Stimulated activated CD4-positive, alpha-beta T cell treated with anti-CD3 and anti-CD28 coated beads, Interleukin-1b, Interleukin-23, amount 100 ng/mL, for 1 hour (primary cell): ENCODE measurements at places on chromosomes 4 and X.

- DNase-seq, result no peak
Measured at GRCh38 chr4:2802618-2803531, 10.0 kb downstream of the SH3BP2 start.

GRCh38 chr4:168685136-168685809, 188.4 kb downstream of the PALLD start:
- DNase-seq, result no peak

DNA sequence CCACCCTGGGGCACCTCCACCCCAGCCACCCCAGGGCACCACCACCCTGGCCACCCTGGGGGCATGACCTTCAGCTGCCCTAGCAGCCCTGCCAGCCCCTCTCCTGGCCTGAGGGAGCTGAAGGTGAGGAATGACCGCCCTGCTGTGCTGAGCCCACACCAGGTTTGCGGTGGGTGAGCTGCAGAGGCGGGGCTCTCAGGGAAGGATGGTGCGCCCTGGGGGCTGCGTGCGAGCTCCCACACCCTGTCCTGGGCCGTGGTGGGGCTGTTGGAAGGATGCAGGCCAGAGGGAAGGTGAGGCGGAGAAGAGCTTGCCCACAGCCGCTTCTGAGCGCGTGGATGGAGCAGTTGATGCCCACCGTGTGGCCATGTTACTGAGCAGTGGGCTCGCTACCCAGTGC, 17.7 kb downstream of the UVSSA start:
- no peak for DNase-seq

DNA sequence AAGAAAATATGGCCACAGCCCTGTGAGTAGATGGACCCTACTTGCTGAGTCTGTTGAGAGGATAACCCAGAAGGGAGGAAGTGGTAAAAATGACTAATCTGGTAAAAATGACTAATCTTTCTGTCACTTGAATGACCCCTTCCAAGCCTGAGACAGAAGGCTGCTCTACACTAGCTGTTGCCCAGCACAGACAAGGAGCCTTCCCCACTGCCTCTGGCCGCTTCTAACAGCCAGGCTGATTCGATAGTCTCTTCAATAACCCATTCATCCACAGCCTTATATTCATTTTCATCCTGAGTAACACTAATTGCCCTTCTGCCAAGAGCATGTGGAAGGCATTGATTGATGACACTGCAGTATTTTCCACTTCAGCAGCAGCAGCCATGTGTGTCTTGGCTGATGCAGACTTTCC, 18.4 kb downstream of the MAGEB17 start:
- no peak for DNase-seq

- no peak for DNase-seq
Measured at GRCh38 chr4:168796362-168797106, 213.5 kb downstream of the CBR4 start.

- DNase-seq, result no peak
Measured at GRCh38 chr4:1842993-1843448, 12.9 kb downstream of the LETM1 start.

- DNase-seq, result no peak
Measured at GRCh38 chr4:4481399-4481994, 60.4 kb downstream of the STX18 start.

DNA sequence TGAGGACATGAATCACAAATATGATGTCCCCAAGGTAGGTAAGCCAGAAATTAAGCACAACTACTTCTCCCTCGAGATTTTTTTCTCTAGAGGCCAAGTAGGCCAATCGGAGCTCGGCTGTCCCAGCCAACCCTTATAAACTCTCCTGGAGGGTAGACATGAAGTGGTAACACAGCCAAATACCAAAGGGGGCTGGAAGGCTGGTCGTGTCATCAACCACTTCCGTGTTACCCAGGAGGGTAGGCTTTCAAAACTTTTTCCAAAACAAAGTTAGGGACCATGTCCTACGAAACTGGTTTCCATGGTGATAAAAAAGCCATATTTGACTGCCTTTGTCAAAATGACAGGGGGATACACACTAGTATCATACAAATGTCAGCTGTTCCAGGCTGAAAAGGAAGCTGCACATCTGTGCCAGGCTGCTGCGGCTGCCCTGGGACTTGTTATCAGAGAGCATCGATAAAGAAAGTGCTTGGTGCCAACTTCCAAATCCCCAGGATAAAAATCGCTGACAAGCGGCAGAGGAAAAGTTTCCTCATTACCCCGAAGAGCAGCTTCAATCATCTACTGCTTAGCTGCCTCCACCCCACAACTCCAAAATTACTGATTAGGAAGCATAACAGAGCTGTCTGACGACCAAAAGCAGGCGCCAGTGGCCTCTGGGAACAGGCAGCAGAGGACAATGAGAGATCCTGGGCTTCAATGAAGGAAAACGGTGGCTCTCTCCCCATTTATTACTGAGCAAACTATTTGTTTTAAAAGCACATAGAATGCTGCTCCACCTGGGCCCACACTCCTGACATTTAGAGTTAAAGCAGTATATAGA, 20.8 kb downstream of the BCOR start:
- DNase-seq, result no peak

GRCh38 chrX:131894995-131895394, 128.1 kb upstream of the STK26 start:
- no peak for DNase-seq

- DNase-seq, result no peak
Measured at GRCh38 chr4:104129243-104129642, 365.5 kb downstream of the CXXC4 start.

DNA sequence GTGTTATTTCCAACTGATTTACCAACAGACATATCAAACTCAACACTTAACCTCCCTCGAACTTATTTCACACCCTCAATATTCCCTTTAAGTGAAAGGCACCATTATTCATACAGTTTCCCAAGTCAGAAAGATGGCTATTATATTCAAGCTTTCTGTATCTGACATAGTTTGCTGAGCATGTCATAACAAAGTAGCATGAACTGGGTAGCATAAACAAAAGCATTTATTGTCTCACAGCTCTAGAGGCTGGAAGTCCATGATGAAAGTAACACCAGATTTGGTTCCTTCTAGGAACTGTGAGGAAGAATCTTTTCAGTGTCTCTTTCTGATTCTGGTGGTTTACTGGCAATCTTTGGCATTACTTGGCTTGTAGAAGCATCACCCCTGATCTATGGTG, 1388.6 kb downstream of the TECRL start:
- no peak for DNase-seq

- DNase-seq, result no peak
Measured at GRCh38 chr4:4439782-4440181, 52.9 kb downstream of the NSG1 start.

- DNase-seq, result no peak
Measured at GRCh38 chr4:52935317-52935716, 73.2 kb downstream of the RASL11B start.

DNA sequence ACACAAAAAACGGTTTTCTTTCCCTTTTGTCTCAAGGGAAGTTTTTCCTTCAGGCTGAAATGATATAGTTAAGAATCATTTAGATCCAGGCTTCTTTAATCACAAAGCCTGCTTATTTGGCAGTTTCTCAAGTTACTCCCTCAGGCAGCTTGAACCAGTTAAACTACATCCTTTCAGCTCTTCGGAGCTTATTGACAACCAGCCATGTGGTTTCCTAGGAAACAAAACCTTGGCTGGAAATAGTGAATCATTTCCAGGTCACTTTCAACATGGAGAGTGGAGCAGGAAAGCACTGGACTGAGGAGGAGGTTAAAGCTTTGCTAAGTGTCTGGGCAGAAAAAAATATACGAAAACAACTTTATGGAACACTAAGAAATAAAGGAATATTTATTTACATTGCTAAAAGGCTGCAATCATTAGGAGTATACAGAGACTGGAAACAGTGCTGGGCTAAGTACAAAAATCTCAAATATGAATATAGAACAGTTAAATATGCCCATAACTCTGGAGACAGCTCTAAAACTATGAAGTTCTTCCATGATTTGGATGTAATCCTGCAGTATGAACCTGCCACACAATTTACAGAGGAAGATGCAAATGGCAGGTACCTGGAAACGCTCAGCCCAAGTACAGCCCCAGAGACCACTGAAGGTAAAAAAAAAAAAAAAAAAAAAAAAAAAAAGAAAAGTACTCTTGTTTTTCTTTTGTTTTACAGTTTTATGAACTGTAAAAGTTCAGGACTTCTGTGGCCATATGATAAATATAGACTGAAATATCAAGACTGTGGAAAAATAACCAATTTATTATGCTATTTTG, 23.2 kb upstream of the AASDH start:
- no peak for DNase-seq

- no peak for DNase-seq
Measured at GRCh38 chr4:54837576-54838140, 179.9 kb downstream of the KIT start.

GRCh38 chr4:140926672-140927071, 170.5 kb upstream of the TBC1D9 start:
- DNase-seq, result no peak

GRCh38 chr4:158824425-158825274, 55.8 kb downstream of the FNIP2 start:
- DNase-seq, result no peak

DNA sequence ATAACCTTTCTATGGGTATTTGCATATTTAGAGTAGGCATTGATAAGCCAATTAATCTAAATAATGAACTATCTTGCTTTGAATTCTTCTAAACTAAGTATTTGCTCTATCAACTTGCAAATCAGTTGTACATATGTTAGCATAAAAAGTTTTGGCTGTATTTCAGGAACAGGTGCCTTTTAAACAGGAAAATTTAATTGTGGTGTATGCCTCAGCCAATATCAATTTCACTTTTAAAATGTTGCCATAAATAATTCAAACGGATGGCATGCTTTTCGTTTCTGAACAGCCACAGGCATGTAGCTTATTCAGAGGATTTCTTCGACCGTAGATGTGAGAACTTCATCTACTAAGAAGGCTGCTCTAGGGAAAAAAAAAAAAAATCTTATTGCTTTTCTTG, 99.9 kb downstream of the DCLK2 start:
- no peak for DNase-seq

- no peak for DNase-seq
Measured at GRCh38 chrX:82775426-82775825, 732.7 kb upstream of the POU3F4 start.

DNA sequence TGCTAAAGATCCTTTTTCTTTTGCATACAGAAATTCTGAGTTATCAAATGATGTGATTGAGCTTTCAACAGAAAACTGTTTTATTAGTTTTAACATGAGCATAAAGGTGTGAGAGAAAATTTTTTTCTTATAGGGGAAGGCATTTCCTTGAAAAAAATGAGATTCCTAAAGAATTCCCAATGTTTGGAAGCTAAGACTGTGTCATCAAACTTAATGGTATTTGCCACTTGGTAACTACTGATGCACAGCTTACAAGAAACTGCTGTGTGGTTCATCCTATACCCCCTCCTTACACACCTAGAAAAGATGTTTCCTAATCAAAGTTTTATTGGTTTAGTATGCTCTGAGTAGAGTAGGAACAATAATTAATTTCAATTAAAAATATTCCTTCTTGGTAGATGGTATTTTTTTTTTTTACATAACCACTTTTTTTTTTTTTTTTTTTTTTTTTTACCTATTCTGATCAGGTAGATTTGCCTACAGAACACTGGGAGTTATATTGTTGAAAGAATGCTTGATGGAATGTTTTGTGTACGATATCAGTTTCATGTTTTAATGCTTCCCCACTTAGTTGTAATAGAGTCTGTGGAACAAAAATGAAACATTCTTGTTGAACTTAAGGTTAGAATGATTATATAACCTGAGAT, 6.0 kb downstream of the PTPN13 start:
- DNase-seq, result no peak

- DNase-seq, result no peak
Measured at GRCh38 chr4:52951016-52951415, 88.9 kb downstream of the RASL11B start.

DNA sequence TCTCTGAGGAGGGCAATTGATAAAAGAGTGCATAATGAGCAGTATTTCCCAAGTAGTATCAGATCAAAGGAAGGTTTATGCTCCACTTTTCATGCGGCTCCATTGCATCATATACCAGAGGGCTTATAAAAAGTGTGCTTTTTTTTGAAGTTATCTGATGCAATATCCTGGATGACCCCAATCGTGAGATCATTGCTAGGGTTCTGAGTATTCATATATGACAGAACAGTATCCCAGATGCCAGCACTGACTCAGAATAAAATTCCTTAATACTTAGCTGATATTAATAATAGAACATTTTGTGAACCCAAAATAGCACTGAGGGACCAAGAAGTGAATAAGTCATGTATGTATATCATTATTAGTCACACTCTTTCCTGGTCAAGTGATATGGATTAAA, 945.5 kb upstream of the AGA start:
- DNase-seq, result no peak

- no peak for DNase-seq
Measured at GRCh38 chrX:106905064-106905708, 2.0 kb upstream of the RIPPLY1 start.

- no peak for DNase-seq
Measured at GRCh38 chr4:36414248-36414647, 132.8 kb downstream of the DTHD1 start.
